ENCODE measurements at places on chromosomes 3 and 15.

DNA sequence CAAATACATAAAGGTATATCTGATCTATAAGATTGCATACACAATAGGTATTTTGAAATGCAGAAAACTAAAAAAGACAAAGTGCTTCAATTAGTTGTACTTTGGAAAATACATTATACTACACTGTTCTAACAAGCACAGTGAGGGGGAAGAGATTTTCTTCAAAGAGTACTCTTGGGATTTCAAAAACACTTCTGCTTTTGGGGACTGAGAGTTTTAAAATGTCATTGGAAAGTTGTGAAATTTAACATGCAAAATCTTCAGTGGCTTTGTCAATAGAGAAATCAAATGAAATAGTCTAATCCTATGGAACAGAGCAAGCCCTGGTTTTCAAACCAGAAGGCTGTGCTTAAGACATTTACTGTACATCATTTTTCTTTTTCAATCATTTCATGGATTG, 322.2 kb upstream of the SEMA6D start:
- DNase-seq, result no peak

GRCh38 chr3:135581806-135582205, 383.7 kb upstream of the PPP2R3A start:
- no peak for DNase-seq

DNA sequence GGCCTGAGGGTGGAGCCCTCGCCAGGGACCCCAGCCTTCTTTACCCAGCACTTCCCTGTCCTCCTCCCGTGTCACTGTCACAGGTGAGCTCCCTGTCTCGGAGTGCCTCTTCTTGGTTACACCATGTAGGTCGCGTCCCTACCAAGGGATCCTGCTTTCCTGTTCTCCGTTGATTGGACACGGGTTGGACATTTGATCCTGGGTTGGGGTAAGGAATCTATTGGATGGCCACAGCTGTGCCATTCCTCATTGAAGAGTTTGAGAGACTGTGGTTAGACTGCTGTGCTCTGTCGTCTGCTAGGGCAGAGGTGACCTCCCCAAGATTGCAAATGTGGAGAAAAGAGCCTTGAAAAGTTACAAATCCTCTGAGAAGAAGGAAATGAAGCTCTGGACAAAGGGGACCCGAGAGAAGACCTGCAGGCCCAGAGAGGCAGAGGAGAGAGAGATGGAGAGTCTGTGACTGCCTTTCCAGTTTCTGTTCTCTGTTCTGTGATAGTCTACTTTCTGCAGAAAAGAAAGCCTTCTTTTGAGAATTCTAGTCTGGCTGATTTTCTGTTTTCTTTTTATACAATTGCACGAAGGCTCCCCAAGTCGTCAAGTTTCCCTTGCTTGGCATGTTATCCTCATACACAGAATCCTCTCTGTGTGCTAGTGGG, 325.7 kb upstream of the RGMA start:
- no peak for DNase-seq

- no peak for DNase-seq
Observed at GRCh38 chr3:34056951-34057390, 258.5 kb downstream of the PDCD6IP start.

GRCh38 chr15:93072411-93073394, 16.3 kb downstream of the RGMA start:
- DNase-seq, result no peak

DNA sequence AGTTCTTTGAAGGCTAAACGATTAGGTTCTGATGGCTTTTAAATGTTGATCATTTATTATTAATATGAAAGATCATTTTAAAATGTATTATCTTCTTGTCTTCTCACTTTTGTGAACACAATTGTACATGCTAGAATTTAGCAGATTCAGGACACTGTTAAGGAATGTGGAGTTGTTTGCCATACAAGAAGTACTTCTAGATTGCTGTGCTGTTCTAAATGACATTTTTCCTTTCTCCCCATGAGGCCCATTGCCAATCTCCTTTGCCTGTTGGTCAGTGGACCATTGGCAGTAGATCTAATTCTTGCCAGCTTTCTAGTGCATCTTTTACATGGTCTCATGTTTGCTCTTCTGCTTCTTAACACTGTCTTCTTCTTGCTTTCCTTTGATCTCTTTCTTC, 242.3 kb downstream of the MECOM start:
- DNase-seq, result no peak

- DNase-seq, result no peak
Observed at GRCh38 chr15:95615436-95615835, 715.1 kb upstream of the NR2F2 start.

DNA sequence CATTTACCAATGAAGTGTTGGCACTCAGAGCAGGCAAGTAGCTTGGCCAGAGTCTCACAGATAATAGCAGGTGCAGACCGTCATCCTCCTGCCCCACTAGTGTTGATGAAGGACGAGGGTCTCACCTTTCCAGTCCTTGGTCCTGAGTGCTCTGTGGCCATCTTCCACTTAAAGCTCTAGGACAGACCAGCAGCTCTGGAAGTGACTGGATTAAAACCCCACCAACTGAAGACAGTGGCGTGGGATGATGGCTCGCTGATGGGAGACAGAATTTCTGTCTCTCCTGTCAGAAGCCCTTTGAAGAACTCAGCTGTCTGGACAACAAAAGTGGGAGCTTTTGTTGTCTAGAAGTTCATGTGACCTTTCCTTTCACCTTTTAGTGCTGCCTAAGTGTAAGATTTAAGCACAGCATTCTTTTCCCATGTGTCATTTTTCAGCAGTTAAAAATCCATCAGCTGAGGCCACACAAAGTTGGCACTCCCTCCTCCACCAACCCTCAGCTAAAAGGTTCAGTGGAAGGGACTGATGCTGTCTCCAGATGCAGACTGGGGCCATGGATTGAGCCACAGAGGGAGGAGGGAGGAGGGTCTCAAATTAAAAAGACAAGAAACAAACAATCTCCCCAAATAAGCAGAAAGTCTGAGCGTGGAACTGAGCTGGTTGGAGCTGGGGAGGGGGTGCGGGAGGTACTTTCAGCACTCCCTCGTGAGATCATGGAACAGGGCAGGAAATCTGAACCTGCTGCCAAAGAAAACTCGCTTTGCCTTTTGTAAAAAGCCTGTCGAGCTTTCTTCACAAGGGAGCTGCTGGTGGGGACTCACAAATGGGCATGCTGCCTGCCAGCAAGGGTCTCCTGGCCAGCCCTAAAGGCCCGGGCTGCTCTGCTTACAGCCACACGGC, 148.5 kb upstream of the CTDSPL start:
- DNase-seq, result no peak

- DNase-seq, result no peak
Observed at GRCh38 chr3:41041899-41042298, 157.4 kb upstream of the CTNNB1 start.

- DNase-seq, result no peak
Observed at GRCh38 chr15:49752517-49752916, 131.7 kb downstream of the DTWD1 start.

DNA sequence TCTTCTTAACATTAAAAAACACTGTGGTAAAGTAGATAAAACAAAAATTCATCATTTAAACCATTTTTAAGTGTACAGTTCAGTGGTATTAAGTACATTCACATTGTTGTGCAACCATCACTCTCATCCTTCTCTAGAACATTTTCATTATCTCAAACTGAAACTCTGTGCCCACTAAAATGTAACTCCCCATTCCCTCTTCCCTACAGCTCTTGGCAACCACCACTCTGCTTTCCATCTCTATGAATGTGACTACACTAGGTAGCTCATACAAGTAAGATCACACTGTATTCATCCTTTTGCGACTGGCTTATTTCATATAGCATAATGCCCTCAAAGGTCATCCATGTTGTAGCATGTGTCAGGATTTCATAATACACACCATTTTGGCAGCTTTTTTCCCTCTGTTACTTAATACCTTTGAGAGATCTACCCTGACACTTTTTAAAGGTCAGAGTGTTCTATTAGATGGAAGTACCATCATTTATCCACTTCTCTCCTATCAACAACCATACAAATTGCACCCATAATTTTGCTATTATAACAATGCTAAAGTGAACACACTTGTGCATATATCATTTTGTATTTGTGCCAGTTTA, 42.9 kb upstream of the FRMD4B start:
- no peak for DNase-seq

GRCh38 chr15:69505956-69506556, 53.4 kb downstream of the RPLP1 start:
- DNase-seq, result no peak

DNA sequence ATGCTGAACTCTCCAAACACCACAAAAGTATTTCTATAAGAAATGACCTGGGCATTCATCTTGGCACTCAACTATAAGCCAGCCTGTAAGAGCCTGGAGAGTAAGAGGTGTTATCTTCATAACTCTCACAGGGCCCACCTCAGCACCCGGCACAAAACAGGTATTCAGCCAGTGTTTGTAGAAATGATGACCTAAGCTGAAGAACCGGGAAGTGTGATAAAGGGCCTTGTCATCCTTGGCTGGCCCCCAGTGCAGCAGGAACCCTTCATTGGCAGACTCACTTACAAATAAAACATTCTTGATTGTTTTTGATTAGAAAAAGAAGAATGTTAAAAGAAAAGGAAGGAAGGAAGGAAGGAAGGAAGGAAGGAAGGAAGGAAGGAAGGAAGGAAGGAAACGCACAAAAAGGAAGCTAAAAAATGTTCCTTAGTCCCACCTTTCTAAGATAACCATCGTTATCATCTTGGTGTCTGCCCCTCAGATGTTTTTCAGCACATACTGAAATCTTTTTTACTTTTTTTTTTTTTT, 52.1 kb downstream of the DAPK2 start:
- DNase-seq, result no peak

DNA sequence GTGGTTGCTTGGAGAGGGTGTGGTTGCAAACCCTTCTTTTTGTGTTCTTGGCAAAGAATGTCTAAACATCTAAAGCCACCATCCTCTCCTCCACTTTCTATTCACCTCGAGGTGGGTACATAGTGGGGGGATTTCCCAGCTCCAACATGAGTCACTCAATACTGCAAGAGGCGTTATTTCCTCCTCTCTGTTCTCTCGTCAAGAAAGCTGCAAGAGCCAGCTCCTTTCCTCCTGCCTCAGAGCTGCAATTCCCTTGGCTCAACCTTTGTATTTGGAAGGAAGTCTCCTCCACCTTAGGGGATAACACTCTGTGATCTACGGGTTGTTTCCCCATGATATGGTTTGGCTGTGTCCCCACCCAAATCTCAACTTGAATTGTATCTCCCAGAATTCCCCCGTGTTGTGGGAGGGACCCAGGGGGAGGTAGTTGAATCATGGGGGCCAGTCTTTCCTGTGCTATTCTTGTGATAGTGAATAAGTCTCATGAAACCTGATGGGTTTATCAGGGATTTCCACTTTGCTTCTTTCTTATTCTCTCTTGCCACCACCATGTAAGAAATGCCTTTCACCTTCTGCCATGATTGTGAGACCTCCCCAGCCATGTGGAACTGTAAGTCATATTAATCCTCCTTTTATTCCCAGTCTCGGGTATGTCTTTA, 138.4 kb downstream of the PLCL2 start:
- DNase-seq, result no peak

DNA sequence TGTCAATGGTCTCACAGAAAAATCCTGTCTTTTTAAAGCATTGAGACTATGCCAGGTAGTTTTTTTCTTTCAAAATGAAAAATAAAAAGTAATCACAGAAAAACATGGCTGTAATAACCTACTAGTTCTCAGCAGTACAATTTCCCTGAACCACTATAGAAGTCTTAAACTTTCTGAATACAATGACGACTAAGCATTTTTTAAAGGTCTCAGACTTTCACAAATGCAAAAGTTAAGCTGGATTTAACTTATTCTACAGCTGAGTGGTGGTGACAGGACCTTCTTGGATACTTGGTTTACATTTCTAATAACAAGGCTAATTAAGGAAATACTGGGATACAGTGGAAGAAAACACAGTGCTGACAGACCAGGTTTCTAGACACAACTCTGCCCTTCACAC, 81.8 kb downstream of the CBLB start:
- DNase-seq, result no peak

DNA sequence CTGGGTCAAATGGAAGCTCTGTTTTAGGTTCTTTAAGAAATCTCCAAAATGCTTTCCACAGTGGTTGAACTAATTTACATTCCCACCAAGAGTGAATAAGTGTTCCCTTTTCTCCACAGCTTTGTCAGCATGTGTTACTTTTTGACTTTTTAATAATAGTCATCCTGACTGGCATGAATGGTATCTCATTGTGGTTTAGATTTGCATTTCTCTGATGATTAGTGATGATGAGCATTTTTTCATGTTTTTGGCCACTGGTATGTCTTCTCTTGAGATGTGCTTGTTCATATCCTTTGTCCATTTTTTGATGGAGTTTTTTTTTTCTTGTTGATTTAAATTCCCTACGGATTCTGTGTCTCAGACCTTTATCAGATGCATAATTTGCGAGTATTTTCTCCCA, 745.0 kb upstream of the BCHE start:
- no peak for DNase-seq

DNA sequence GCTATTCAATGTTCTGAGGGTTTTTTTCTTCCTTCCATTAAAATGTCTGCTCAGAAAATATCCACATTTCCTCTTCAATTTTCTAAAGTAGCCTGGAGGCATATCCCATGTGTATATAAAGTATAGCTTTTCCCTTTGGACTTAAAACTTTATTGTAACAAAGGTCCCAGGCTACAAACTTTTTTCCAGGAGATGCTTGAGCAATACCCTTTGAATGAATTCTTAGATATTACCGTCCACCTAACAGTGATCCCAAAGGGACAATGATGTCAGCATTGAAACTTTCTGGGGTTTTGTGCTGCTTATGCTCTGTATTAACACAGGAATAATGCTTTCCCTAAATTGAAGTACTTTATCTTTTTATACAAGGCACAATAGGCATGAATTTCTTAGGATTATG, 525.2 kb downstream of the CADM2 start:
- DNase-seq, result no peak

DNA sequence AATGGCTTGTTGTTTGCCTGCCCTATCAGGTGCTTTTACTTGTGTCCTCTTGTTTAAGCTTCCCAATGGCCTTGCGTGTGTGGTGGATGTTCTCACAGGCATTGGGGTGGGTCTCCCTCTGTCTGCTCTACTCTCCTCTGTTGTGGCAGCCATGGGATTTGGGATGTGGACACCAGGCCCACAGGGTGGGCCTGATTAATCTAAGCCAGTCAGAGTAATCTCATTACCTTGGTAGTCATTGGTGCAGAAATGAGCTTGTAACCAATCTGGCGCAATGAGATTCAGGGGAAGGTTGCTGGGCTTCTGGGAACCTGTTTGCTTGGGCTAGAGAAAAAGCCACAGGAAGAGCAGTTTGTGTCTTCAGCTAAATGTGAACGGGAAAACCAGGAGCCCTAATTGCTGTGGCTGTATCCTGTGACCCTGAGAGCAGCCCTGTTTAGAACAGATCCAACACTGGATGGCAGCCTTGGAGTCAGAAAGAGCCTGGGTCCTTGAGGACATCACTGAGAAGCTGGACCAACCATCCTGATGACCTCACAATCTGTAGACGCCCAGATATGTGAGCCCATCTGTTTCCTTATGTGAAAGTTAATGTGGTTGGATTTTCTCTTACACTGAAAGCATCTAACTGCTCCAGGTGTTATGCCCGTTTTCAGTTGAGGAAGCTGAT, 157.3 kb upstream of the UBE2E1 start:
- DNase-seq, result no peak

- DNase-seq, result no peak
Observed at GRCh38 chr3:191292243-191293015, 36.8 kb upstream of the CCDC50 start.

GRCh38 chr3:33131331-33132018, 17.7 kb downstream of the CRTAP start:
- DNase-seq, result no peak

Measured in SIG-M5 (cell line).